ENCODE measurements at places on chromosomes 6 and 20.
A peak's percentile ranks its signal among the peaks of the same experiment; 100 is the strongest.

GRCh38 chr6:27667657-27668441 lies 194.9 kb upstream of the ZNF184 start:
- DNase-seq, result no peak

- DNase-seq, result no peak
Measured at GRCh38 chr6:125910527-125910926, 46.0 kb upstream of the HINT3 start.

DNA sequence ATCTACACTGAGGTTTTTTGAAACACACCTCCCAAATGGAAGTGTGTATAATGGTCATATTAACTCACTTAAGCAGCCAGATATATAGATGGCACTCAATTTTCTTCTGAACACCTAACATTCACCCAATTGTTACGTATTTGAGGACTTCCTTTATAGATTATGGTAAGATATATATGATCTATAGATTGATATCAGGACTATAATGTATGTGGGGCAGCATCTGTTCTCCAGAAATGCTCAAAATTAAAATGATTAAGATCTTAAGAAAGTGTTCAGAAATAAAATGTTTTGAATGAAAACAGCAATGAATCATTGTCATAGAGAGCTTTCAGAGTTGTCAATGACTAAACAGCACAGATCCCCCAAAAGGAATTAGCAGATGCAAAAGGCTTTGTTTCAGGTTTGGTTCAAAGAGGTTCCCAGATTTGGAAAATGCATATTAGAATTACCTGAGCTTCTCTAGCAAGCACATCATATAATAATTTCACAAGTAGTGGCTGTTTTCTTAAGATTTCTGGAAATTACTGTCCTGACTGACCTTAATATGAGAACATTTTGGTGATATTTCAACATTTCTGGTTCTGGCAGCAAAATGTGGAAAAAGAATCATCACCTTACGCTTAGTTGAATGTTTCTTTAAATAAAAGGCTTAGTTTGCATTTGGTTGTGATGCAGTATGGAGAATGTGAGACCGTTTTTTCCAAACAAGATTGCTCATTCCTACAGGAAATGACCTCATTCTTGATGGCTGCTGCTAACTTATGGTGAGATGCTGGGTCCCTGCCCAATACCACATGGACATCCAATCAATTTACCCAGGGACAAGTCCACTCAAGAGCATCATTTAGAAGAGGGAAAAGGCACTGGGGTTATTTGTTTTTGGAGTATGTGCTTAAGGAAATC lies 31.5 kb downstream of the TRAF3IP2 start:
- DNase-seq, result peak; percentile 80

GRCh38 chr6:42293386-42293977 lies 75.8 kb upstream of the MRPS10 start:
- no peak for DNase-seq

DNA sequence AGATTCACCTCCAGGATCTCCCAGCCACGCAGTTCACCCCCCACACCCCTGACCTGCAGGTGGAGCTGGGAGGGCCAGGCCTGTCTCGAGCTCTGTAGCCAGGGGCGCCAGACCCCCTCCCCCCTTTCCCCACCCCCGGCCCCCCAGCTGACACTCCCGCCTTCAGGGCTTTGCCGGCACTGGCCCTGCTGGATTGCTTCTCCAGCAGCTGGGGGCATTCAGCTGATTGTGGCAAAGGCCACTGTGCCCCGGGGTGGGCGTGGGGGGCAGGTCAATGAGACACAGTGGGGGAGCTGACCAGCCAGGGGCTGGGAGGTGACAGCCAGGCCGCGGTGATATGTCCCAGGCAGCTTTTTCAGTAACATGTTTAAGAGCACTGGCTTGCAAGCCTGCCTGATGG lies 22.2 kb downstream of the ZBP1 start:
- no peak for DNase-seq

DNA sequence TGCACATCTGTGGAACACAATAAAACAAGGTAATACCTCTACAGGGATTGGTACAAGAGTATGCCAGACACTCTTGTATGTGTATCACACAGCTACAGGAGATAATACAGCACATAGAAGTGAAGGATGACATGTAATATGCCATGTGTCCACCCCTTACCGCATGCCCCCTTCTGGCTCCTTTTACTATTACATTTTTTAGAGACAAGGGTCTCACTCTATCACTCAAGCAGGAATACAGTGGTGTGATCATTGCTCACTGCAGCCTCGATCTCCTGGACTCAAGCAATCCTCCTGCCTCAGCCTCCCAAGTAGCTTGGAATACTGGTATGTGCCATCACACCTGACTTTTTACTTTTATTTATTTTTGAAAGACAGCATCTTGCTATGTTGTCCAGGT lies 4.2 kb upstream of the NCR3 start:
- DNase-seq, result peak; percentile 48

GRCh38 chr6:39029156-39030011 lies 19.2 kb upstream of the GLP1R start:
- DNase-seq, result no peak

GRCh38 chr20:57573242-57573641 lies 12.3 kb downstream of the PCK1 start:
- DNase-seq, result no peak

DNA sequence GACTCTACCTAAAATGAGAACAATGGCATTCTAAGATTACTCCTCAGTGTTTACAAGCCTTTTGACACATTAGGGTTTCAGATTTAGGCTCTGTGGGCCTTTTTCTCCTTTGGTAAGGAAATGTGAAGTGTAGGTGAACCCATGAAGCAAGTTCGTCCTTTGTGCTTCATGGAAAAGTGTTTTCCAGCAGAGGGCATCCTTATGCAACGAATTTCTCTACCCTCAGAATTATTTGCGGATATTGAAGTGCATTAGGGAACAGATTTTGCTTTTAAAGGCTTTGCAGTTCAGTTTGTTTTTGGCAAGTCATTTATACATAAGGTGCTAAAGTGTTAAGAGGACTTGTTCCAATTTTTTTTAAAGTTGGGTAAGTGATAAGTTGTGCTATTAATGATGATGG lies 55.7 kb upstream of the FERMT1 start:
- peak; percentile 49 for DNase-seq

- peak; percentile 91 for DNase-seq
Measured at GRCh38 chr20:2217857-2218539, 77.8 kb upstream of the TGM3 start.

GRCh38 chr6:119463081-119463626 lies 113.6 kb upstream of the MAN1A1 start:
- no peak for DNase-seq

DNA sequence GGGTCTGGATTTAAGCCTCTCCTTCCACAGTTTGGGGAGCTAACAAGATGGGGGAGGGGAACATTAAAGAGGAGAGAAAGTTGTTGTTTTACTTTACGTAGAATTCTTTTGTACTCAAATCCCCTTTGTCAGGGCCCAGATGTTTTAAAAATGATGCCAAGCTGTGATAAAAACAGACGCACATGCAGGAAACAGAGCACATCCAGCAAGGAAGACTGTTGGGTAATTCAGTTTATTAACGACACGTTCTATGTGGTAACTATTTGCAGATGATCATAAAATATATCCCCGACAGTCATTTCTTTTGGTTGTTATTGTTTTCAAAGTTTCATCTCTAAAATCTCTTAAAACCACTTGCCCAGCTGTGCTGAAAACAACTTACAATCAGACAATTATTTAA lies 307.0 kb upstream of the PRDM1 start:
- DNase-seq, result no peak

- DNase-seq, result no peak
Measured at GRCh38 chr20:58452667-58453255, 62.4 kb downstream of the APCDD1L start.

- no peak for DNase-seq
Measured at GRCh38 chr20:4084096-4084495, 68.7 kb upstream of the RNF24 start.

- DNase-seq, result no peak
Measured at GRCh38 chr20:49799698-49800097, 12.9 kb upstream of the SLC9A8 start.

- DNase-seq, result no peak
Measured at GRCh38 chr6:39903656-39904055, 30.6 kb downstream of the MOCS1 start.

DNA sequence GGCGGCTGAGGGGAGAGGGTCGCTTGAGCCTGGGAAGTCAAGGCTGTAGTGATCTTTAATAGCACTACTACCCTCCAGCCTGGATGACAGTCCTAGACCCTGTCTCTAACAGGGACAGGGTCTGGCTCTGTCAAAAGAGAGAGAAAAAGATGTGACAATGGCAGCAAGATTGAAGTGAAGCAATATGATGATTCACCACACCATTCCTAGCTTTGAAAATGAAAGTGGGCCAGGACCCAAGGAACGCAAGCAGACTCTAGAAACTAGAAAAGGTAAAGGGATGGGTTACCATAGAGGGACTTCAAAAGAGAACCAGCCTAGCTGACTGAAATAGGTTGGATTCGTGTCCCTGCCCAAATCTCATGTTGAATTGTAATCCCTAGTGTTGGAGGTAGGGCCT lies 426.9 kb downstream of the HTR1B start:
- no peak for DNase-seq

GRCh38 chr20:2118783-2119182 lies 17.2 kb downstream of the STK35 start:
- DNase-seq, result no peak

DNA sequence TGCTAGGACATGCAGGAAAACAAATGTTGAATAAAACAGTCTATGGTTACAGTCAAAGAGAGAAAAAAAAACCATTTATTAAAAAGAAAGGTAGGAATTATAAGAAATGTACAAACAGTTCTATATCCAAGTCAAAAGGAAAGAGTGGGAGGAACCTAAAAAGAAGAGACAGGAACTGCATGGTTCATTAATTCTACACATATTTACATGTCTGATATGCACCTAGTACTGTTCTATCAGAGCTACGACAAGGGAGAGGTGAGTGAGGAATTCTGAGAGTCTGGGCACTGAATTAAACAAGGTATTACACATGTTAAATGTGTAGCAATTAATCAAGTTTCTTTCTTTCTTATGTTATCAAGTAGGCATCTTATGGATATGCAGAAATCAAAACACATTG lies 41.9 kb downstream of the SYCP2 start:
- DNase-seq, result no peak

DNA sequence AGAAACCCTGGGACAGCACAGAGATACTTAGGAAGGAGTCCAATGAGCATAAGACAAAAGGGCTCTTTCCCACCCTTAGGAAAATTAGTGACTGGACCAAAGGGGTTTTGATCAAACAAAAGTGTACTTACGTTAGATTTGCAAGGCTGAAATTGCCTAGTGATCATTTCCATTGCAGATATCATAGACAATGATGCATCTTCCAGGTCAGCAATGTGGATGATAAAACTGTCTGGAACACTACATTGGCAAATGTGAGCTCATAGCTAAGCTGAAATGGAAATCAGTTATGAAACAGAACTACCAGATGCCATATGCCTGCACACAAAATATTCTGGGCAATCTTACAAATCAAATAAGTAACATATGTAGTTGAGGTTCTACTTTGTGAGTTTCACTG lies 34.0 kb downstream of the LY86 start:
- no peak for DNase-seq

GRCh38 chr6:138291849-138292181 lies 73.5 kb upstream of the PBOV1 start:
- no peak for DNase-seq

DNA sequence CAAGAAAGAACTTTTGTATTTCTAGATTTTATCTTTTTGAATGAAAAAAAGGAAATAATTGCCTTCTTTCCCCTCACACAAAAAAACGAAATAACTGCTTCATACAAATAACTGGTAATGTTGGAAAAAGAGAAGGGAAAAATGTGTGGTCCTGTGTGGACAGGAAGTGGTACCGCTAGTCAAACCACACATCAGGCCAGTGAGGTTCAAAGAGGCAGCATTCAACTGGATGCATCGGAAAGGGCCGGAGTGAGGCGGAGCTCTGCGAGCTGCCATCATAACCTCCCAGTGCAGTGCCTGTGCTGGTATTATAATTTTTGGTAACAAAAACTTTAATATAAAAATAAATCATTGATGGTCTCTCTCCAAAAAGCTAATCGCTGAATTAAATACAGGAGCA lies 111.2 kb downstream of the IRF4 start:
- no peak for DNase-seq

- no peak for DNase-seq
Measured at GRCh38 chr6:72861935-72862432, 240.1 kb downstream of the KCNQ5 start.

DNA sequence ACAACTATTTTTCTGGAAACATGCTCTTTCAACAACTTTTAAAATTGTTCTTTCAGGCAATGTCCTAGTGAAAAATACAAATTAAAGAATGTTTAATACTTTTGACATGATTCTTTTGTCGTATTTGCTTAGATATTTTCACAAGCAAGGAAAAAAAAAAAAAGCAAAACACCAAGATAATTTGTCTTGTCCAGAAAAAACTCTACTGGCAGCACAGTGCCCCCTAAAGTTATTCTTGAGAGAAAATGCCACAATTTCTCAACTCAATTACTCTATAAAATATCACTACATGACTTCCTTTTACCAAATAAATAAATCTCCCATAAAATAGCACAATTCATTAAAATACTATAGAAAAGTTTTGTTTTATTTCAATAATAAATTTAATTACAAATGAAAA lies 652.5 kb upstream of the EPHA7 start:
- no peak for DNase-seq

- peak; percentile 47 for DNase-seq
Measured at GRCh38 chr6:165729307-165729936, 66.4 kb upstream of the PDE10A start.

DNA sequence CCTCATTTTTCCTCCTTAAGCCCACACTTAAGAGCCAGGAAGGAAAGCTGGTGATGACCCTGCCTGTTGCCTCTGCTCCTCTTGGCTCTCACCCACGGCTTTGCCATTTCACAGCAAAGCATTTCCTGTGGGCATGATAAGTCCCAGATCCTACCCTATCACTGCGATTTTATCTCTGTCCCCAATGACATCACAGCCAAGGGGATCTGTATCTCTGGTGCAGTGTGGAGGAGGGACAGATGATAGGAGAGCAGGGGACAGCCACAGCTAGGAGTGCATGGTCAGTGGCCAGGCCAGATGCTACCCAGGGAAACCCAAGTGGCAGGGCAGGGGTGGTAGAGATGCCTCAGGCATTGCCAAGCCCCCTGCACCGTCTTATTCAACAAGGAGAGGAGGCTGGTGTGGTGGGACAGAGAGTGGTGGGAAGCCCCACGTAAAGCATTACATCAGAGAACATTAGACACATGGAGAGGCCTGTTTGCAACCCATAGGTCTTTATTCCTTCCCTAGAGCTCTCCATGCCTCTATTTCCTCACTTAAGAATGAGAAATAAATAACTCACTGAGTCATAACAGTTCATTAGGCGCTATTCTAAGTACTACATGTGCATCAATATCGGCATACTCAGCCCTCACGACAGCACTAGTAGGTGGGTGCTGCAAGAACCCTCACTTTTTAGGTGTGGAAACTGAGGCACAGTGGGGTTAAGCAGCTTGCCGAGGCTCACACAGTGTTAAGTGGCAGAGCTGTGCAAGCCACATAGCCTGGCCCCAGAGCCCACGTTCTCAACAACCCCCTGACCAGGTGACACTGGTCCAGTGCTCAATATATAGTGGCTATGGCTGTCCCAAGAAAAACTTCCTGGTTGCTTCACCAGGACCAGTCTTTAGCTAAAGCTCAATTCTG lies 4.6 kb downstream of the TFEB start:
- DNase-seq, result peak; percentile 17

All from dermis microvascular lymphatic vessel endothelial cell (primary cell).